Stimulated activated CD4-positive, alpha-beta T cell treated with anti-CD3 and anti-CD28 coated beads, Interleukin-2, amount 100 ng/mL, for 24 hours (primary cell): ENCODE measurements at places on chromosomes 3 and 15.

DNA sequence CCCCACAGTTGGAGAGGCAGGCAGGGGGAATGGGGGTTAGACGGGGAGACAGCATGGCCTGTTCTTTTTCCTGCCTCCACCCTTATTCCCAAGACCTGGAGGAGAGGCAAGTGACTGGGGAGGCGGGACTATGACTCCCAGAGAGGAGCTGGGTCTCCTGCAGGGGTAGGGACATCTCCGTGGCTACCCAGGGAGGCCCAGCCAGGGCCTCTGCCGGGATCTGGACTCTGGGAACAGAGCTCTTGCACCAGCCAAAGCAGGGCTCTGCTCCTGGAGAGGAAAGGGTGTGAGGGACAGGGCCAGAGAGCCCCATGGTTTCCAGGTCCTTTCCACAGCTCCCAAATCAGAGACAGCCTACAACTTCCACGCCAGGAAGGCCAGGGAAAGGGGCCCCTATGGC is 22.8 kb downstream of the CFAP100 start:
- no peak for DNase-seq

DNA sequence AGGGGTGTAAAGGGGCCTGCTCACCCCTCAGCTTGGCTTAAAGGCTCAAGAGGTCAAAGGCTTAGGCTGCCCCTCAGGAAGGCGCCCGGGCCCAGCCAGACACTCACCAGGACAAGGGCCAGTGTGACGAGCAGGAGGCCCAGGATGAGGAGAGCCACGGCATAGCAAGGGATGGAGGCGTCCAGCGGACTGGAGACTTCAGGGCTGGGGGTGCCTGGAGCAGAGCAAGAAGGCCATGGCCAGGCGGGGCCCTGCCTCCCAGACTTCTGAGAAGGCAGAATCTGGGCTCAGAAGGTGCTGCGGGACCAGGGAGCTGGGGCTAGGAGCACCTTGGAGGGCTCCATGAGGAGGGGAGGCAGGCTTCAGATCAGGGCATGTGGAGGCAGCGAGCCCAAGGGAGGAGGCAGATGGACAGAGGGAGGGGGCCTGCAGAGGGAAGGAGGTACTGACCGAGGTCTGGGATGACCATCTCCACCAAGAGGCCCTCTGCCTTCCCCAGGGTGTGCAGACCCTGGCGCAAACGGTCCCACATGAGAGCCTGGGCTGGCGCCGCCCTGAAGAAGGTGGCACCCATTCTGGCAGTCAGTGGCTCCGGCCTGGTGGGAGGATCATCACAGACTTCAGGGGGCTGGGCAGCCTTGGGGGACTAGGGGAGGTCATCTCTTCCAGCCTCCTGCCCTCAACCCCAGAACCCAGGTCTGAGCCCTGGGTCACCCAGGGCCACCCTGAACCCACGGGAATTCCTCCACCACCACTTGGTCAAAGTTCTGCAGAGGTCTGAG is 24.5 kb downstream of the C15orf39 start:
- no peak for DNase-seq

- no peak for DNase-seq
Measured at GRCh38 chr3:12719541-12719940, 39.5 kb downstream of the TMEM40 start.

DNA sequence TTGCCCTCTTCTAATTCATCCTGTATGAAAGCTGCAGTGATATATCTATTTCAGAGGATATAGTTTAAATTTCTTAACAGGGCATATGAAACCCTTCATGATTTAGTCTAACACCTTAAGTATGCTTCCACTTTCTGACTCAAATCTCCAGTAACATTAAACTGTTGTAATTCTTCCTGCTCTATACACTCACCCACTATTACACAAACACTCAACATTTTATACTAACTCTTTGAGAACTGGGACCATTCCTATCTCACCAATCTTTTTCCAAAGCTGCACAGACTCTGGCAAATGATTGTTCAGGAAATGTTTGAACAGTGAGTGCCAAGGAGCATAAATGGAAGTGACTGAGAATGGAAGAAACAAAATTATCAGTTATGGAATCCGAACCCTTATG is 560.4 kb upstream of the DPPA4 start:
- no peak for DNase-seq

DNA sequence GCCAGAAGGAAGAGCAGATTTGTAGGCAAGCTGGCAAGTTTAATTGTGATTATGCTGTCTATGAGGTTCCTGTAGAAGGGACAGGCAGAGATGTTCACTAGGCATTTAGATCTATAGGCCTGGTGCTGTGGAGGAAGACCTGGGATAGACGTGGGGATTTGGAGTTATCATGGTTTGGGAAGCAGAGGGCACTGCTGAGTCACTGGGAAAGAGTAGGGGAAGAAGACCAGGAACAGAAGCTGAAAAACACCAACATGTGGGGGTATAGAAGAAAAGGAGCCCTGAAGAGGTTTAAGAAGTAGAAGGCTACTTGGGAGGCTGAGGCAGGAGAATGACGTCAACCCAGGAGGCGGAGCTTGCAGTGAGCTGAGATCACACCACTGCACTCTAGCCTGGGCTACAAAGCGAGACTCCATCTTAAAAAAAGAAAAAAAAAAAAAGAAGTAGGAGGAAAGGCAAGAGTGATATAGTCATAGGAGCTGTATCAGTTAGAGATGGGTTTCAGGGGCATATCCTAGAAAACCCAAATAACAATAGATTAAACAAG is 19.3 kb downstream of the GRK7 start:
- DNase-seq = no peak
